Airway epithelial cell (primary cell): ENCODE measurements at places on chromosomes 5 and 9. TPM values are rescaled to one million over a fixed set of nuclear protein-coding genes. Genes with fewer than 3 reads are reported as not detected.

C8G gene
- total RNA-seq: not detected in 2 replicates

ORM2 gene
- total RNA-seq: not detected in 2 replicates

TXNDC15 gene
- total RNA-seq: 23.5 and 26.0 TPM in 2 replicates

NR5A1 gene
- total RNA-seq: not detected in 2 replicates

HTR4 gene
- not detected in 2 replicates for total RNA-seq

ROPN1L gene
- total RNA-seq: not detected in 2 replicates
